ENCODE measurements at places on chromosomes 5 and 9.

GRCh38 chr5:178120607-178121357 is 7.5 kb downstream of the N4BP3 start:
- peak; percentile 48 for DNase-seq

DNA sequence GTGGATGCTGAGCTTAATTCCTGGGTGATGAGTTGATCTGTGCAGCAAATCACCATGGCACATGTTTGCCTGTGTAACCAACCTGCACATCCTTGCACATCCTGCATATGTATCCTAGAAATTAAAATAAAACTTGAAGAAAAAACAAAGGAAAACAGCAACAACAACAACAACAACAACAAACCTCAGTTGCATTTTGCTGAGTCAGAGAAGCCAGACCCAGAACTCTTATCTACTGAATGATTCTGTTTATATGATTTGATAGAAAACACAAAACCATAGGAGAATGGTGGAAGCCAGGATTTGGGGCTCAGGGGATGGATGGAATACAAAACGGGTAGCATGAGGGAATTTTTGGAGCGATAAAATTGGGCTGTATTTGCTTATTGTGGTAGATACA is 215.8 kb upstream of the PPP1R2B start:
- no peak for DNase-seq

DNA sequence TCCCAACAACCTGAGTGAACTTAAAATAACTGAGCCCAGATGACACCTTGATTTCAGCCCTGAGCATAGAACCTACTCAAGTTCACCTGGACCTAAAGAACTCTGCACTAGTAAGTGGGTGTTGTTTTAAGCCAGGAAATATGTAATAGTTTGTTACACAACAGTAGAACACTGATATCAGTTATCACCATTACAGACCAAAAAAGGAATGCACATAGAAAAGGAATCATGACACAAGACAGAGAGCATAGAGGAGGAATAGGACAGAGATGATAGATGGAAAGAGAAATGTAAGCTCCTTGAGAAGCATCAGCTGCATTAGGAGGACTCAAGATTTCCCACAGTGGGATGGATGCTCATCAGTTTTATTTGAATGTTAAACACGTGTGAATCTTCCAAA is 1096.9 kb upstream of the SEMA6A start:
- no peak for DNase-seq

- DNase-seq: no peak
Observed at GRCh38 chr5:152329207-152329606, 75.9 kb downstream of the NMUR2 start.

DNA sequence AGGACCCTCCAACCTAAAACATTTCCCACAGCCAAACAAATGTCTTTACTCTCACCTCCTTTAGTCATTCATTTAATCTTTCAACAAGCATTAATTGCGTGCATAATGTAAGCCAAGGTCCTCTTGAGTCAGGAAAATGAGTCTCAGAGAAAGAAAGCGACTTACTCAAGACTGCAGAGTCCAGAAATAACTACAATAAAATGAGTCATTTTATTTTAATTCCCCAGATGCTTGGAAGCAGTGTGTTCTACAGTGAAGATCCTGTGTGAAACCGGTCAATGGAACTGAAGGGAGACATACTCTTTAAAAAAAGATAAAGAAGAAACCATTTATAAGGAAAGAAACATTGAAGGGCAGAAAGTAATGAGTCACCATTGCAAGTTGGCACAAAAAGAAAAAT is 513.7 kb downstream of the CDK5RAP2 start:
- DNase-seq: peak; percentile 2

Measured in fibroblast of skin of back (primary cell).